ENCODE measurements at places on chromosomes 2 and 18.

DNA sequence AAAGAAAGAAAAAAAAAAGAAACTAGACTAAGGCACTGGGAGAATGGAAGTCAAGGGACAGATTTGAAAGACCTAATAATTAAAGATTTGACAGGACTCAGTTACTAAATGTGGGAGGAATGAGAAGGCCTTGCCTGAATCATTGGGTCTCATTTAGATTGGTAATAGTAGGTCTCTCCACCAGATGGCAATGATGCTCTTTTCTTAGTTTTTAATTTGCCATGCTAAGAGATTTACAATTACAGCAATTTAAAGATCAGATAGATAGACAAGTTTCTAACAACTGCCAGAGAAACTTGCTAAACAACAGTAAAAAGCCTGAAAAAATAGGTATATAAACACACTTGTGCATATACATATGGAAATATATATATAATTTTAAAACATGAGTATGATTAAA, 153.0 kb downstream of the TMEM247 start:
- no peak for DNase-seq

GRCh38 chr18:76351961-76352581, 143.0 kb downstream of the ZNF516 start:
- peak; percentile 43 for DNase-seq

DNA sequence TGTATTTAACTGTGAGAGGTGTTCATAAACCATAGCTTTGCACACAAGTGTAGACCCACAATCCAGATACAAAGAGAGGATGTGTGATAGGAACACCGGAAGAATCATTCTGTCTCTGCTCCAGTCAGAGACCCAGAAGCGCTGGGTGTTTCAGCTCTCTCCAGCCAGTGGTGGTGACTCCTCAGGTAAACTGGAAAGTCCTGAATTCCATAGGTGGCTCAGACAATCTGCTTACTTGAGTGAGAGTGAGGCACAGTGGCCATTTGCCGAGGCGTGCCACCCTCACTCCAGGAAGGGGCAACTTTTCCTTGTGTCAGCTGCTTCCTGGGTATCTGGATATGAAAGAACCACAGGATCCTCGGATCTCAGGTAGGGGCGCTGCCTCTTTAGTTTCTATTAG, 171.5 kb downstream of the KCNS3 start:
- DNase-seq: no peak

GRCh38 chr2:37706334-37707183, 35.1 kb upstream of the CDC42EP3 start:
- DNase-seq: no peak

DNA sequence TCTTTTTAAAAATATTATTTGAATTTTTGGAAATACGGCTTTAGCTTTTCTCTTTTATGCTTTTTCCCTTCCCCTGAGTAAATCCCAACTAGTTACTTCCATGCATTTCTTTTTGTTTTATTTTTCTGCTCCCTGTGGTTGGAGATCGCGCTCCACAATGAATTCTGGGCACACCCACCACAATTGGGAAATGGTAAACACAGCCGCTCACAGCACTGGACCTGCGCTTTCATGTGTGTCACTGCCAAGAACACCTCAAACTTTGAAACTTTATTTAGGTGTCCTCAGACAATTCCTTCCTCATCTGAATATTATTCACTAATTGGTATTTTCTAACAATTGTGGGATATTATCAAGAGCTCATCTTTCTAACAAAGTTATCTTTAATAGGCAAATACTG, 82.8 kb upstream of the TMEM18 start:
- DNase-seq: no peak

- no peak for DNase-seq
Observed at GRCh38 chr2:172560721-172561120, 4.8 kb downstream of the PDK1 start.

DNA sequence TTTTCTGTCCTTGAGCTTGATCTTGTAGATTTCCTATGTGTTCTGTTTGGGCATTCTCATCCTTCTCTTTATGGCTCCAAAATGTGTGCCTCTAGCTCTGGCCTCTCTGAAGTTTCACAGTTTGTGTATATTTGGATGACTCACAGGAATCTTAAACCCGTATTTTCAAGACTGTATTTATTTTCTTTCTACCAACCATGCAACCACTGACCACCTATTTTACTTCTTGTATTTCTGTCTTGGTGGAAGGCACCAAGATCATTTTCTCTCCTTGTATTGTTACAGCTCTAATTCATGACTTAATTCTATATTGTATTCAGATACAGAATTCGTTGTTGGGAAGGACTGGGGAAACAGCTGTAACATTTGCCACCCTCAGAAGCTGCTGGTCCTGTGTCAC, 39.5 kb downstream of the ACSL3 start:
- DNase-seq: no peak

DNA sequence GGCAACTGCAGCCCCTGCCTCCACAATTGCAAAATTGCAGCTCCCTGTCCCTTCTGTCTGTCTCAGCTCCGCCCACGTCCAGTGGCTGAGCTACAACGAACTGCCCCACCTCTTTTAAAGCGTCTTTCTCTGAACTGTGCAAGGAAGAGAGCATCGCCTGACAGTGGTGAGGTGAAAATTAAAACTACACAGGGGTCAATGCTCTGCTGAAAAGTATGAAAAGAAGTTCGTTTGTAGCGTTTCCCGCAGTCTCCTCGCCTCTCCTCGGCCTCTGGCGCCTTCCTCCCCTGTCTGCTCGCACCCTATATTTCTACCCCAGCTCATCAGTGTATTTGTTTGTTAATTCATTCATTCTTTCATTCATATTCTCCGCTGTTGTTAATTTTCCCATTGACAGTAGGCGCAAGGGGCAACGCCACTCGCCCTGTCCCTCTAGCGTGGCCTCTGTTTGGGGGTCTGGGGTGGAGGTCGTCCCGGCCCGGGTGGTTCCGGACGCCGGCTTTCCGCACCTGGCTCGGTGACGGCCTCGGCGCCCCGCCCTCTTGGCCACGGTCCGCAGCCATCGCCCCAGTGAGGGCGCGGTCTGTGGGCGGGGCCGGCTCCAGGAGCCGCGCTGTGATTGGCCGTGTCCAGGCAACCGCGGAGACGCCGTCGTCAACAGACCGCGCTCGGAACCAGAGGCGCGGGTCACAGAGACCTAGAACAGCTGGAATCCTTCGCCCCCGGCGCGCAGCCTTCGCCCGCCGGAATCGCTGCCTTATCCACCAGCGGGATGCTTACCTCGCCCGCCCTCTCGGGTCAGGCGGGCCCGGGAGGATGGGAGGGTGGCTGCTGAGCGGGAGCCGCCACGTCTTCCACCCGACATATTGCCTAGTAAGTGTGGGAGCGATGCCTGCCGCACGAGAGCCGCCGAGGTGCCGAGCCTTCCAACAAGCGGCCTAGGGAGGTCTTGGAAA, at the start of gene VWA3B:
Gene VWA3B (plus strand): TSS at position 677 of the 956 bp plus-strand sequence. CDS start 5,926 bp downstream, outside the sequence.
- DNase-seq: no peak

GRCh38 chr2:58794103-58794502, 553.0 kb upstream of the FANCL start:
- no peak for DNase-seq

- DNase-seq: no peak
Observed at GRCh38 chr2:76625101-76625500, 897.1 kb downstream of the LRRTM4 start.

DNA sequence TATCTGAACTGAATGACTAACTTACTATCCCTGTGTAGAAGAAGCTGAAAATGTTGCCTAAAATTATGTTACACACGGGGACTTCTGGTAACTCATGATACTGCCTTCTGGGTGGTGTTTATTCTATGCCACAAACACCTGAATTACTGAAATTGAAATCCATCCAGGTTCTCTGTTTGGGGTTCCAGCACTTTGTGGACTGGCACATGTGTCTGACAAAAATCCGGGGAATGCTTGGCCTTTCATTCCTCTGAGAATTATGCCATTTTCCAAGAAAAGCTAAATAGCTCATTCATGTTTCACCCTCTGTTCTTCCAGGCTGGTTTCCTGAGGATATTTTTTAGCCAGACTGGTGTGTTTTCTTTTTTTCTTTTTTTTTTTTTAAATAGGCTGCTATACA, 59.5 kb upstream of the POU3F3 start:
- no peak for DNase-seq

- no peak for DNase-seq
Observed at GRCh38 chr2:58138396-58139030, 91.9 kb downstream of the VRK2 start.

DNA sequence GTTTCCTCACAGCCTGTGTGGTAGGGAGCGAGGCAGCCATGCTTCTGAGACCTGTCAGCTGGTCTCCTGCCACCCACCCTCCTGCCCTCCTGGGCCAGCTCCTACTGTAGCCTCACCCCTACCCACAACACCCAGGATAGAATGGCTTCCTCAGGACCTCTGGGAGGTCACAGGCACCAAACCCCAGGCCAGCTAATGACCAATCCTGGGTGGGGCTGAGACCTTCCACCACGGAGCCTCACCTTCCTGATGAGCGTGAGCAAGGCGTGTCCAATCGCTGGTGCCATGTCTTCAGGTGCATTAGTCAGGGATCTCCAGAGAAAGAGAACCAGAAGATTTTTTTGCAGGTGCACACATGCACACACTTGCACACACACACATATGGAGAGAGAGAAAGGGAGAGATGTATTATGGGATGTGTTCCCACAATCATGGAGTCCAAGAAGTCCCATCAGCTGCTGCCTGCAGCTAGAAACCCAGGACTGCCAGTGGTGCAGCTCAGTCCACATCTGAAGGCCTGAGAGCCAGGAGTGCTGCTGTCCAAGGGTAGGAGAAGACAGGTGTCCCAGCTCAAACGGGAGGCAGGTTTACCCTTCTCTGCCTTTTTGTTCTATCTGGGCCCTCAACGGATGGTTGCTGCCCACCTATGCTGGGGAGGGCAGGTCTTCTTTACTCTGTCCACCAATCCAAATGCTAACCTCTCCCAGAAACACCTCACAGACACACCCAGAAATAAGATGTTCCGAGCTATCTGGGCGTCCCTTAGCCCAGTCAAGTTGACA, 70.4 kb upstream of the HDAC4 start:
- no peak for DNase-seq

DNA sequence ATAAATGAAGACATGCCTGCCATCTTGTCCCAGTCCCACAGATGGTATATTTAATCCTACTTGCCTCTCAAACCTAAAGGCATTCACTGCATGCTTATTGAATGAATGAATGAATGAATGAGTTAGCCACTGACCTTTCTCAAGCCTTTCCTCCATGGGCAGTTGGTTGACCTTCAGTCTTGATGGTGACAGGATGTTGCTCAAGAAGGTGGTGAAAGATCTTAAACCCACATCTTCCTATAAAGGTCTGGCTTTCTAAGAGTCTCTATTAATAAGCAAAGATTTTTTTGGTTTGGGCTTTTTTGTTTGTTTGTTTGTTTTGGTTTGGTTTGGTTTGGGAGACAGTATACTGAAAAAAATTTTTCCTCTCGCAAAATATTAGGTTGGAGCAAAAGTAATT, 41.7 kb downstream of the KIAA2012 start:
- no peak for DNase-seq

GRCh38 chr18:27073404-27073830, 111.7 kb downstream of the CHST9 start:
- no peak for DNase-seq

GRCh38 chr18:13514558-13514957, 211.8 kb downstream of the FAM210A start:
- no peak for DNase-seq

DNA sequence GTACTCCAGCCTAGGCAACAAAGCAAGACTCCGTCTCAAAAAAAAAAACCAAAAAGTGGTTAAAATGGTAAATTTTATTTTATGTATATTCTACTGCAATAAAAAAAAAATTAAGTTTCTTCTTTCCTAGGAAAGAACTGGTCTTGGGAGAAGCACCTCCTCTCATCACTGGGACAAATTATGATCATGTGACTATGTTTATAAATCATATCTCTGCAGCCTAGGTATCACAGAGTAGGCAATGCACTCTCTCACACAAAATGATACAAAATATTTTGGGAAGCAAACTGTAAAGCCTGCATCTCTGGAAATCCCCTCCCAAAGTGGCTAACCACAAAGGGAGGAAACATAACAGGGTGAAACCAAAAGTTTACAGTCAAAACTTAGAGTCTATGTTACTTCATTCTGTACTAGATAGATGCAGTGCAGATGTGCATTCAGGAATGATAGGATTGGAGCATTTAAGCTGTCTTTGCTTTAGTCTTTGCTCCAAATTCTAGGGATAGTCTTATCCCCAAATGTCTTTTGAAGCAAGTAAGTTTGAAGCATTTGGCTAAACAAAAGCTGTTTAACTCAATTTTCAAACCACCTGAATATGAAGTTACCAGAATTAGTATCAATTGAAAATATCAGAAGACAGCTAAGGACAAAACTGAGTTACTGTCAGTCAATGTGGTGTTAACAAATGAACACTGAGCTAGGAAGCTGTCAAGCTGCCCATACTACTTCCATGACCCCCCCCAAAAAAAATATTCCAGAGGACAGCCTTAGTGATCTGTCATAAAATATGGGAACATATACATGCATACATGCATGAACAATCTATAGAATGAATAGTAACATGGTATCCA, 21.1 kb upstream of the MALT1 start:
- no peak for DNase-seq

- DNase-seq: no peak
Observed at GRCh38 chr18:48265328-48265727, 143.9 kb downstream of the ZBTB7C start.

GRCh38 chr2:64751286-64752260, 97.9 kb upstream of the SERTAD2 start:
- DNase-seq: peak; percentile 97

DNA sequence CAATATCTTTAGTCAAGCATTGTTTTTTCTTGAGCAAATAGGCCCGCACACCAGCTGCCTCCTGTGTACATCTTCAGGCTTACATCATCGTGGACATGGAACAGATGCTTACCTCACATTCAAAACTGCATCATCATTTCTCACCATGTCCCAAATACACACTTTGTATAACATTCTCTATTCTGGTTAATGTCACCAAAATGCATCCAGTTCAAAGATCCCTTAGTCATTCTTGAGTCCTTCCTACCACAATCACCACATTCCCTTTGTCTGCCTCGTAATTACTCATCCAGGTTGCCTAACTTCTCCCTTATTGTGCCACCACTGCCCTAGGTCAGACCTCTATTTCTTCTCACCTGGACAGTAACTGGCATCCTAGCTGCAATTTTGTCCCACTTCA, 373.7 kb upstream of the GALNT5 start:
- DNase-seq: no peak

DNA sequence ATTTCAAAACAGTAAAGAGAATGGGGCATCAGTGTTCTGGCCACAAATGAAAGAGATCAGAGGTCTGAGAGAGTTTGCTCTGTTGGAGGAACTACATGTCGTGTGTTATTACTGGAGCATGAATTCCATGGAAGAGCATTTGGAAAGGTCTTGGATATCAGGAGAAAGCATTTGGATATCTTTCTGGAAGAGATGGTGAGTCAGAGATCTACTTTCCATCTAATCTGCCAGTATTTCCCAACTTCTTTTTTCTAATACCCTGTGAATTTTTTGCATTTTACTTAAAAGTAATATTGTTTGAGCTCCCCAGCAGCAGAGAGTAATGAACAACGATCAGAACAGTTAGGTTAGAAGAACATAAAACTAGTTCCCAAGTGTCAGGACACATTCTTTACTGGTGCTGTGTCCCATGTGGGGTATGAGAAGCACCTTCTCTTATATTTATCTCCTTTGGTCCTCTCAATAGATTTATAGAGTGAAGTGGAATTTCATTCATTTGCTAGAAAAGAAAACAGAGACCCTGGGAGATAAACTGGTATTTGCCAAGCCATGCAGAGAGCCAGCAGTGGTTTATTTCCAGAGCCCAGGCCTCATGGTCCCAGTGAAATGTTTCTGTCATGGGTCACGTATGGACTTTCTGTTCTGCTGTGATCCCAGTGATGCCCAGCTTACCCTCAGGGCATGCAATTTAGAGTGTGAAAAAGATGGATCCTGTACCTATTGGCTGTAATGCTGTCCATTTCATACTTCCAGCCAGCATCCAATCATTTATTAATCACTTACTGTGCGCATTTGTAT, 130.8 kb upstream of the NT5C1B start:
- no peak for DNase-seq

GRCh38 chr2:119491776-119492525, 32.3 kb downstream of the SCTR start:
- no peak for DNase-seq
